ENCODE measurements at places on chromosomes 11 and 22.

- DNase-seq, result no peak
Measured at GRCh38 chr22:37079668-37080171, 28.2 kb downstream of the KCTD17 start.

DNA sequence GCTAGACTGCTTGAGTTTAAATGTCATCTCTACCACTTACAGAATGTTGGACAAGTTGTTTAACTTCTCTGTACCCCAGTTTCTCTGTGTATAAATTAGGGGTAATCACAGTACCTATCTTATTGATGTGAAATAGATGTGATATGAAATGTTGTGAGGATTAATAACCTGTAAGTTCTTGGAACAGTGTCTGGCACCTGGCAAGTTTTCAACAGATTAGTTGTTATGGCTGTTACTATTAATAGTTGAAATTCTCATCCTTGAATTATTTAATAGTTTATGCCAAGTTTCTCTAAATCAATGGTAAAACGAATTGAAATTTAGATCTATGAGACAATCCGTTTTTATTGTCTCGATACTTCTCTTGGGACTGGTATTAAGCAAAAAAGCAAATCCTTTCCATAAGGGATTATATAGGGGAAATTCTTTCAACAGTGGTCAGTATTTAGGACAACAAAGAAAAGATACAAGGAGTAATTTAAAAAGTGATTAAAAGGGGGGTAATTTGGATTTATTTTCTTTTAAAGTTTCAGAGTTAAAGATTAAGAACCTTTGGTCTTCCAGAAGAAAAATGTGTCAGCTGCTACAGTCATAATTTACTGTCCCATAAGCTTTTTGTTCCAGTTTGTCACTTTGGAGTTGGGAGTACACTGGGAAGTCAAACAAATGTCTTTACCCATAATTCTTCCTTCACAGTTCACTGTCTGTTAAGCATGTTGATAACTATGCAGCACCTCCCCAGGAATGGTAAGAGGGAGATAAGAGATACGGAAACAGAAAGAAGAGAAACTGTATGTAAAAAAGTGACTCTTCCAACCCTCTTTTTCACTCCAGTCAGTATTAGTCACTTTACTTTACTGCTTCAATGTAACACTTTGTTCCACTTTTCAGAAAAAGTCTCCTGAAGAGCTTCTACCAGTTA lies 13.2 kb downstream of the PDE3B start:
- DNase-seq, result no peak

- DNase-seq, result no peak
Measured at GRCh38 chr11:110376711-110377324, 52.9 kb upstream of the FDX1 start.

DNA sequence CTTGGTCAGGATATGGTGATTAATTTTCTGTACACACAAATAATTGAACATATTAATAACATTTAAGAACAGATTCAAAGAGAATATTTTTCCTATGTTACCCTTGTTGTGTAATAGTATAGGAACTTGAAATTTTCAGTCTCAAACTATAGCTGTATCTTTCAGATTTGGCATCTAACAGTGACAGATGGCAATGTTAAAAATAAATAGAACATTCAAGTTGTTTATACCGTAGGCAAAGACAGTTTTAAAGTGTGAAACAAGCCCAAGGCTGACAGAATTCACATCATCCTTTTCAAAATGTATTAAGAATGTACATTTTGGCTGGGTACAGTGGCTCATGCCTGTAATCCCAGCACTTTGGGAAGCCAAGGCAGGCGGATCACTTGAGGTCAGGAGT lies 92.6 kb upstream of the TP53AIP1 start:
- no peak for DNase-seq

- DNase-seq, result no peak
Measured at GRCh38 chr22:28125799-28126198, 206.7 kb upstream of the PITPNB start.

- no peak for DNase-seq
Measured at GRCh38 chr11:72786305-72787215, 7.3 kb downstream of the STARD10 start.

DNA sequence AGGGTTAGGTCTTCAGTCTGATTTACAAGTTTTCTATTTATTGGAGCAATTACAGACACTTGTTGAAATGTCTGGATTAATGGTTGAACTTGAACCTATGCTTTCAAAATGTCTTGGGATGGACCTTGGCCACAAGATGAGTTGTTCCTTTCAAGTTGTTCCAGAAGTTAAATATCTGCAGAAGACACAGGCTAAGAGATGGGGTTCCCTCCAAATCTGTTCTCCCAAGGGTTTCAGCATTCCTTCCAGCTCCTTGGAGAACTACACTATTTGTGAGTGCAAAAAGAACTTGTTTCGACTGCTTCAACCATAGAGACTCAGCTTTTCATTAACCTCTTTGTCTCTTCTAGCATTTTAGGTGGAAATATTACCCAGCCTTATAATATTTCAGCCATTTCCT lies 189.0 kb upstream of the BLID start:
- no peak for DNase-seq

Measured in cerebellar nuclear complex (tissue), 1 donor.